ENCODE measurements at places on chromosomes 6 and 20. TPM values are rescaled to one million over a fixed set of nuclear protein-coding genes. Genes with fewer than 3 reads are reported as not detected.

DNA sequence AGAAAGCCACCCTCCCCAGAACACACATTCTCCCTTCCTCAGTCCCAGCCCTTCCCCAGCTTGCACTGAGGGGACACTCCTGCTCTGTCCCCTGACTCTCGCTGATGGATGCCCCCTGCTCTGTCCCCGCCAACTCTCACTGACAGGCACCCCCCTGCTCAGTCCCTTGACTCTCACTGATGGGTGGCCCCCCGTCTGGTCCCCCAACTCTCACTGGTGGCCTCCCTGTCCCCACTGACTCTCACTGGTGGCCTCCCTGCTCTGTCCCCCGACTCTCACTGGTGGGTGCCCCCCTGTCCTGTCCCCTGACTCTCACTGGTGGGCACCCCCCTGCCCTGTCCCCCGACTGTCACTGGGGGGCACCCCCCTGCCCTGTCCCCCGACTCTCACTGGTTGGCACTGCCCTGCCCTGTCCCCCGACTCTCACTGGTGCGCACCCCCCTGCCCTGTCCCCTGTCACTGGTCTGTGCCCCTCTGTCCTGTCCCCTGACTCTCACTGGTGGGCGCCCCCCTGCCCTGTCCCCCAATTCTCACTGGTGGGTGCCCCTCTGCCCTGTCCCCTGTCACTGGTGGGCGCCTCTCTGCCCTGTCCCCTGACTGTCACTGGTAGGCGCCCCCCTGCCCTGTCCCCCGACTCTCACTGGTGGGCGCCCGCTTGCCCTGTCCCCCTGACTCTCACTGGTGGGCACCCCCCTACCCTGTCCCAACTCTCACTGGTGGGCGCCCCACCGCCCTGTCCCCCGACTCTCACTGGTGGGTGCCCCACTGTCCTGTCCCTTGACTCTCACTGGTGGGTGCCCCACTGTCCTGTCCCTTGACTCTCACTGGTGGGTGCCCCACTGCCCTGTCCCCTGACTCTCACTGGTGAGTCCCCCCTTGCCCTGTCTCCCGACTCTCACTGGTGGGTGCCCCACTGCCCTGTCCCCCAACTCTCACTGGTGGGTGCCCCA lies 60.9 kb downstream of the GINS1 start:
- no peak overlapping the region for H3K27ac ChIP-seq
- H3K4me1 ChIP-seq: no peaks in the 10 kb centered on the region
- H3K36me3 ChIP-seq: no peaks in the 10 kb centered on the region
- no peaks in the 10 kb centered on the region for H3K27me3 ChIP-seq
- DNase-seq: no peak

DEF6 gene
- total RNA-seq: 0.19 TPM

DNA sequence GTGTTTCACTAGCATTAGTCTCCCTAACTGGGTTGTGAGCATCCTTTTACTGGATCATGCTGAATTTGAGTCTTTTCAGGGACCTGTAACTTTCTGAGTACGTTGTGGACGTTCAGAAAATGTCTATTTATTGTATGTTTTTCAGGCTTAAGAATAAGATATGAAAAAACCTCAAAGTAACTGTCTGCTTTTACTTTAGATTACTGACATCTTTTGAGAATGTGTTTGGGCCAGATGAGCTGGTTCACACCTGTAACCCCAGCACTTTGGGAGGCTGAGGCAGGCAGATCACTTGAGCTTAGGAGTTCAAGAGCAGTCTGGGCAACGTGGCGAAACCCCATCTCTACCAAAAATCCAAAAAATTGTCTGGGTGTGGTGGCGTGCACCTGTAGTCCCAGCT lies 32.7 kb downstream of the NCOA3 start:
- no peak overlapping the region for H3K4me3 ChIP-seq
- no peaks in the 10 kb centered on the region for H3K36me3 ChIP-seq
- H3K27me3 ChIP-seq: no peaks in the 10 kb centered on the region
- DNase-seq: no peak

- H3K4me1 ChIP-seq: no peaks in the 10 kb centered on the region
- DNase-seq: no peak
- no peak overlapping the region for H3K4me3 ChIP-seq
Observed at GRCh38 chr6:162528538-162528937, 199.0 kb downstream of the PRKN start.

PSMB8 gene
- total RNA-seq: 2.0 TPM

DNA sequence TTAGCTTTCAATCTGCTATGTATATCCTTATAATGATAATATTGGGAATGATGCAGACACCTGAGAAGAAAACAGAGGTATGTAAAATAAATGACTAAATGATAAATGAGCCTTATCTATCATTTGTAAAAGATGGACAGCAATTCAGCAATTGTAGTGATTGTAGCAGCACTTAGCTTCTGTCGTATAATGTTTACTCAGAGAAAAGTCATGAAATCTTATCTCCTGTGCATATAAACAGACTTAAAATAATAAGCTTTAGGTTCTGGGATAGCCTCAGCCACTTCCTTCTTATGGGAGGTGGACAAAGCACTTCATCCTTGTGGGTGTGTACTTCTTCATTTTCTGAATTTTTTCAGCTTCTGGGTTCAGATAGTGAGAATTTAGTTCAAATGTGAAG lies 324.8 kb upstream of the MAP3K7 start:
- H3K36me3 ChIP-seq: no peaks in the 10 kb centered on the region
- no peak overlapping the region for H3K4me3 ChIP-seq
- H3K4me1 ChIP-seq: no peaks in the 10 kb centered on the region

- H3K4me1 ChIP-seq: no peaks in the 10 kb centered on the region
- H3K36me3 ChIP-seq: no peaks in the 10 kb centered on the region
- no peak overlapping the region for H3K27ac ChIP-seq
- H3K4me3 ChIP-seq: no peak overlapping the region
- DNase-seq: no peak
Observed at GRCh38 chr6:25175196-25175595, 104.0 kb upstream of the CARMIL1 start.

TCP11 gene
- total RNA-seq: 0.25 TPM

TBCC gene
- 40.4 TPM for total RNA-seq

RCAN2 gene
- total RNA-seq: 6.7 TPM

DNA sequence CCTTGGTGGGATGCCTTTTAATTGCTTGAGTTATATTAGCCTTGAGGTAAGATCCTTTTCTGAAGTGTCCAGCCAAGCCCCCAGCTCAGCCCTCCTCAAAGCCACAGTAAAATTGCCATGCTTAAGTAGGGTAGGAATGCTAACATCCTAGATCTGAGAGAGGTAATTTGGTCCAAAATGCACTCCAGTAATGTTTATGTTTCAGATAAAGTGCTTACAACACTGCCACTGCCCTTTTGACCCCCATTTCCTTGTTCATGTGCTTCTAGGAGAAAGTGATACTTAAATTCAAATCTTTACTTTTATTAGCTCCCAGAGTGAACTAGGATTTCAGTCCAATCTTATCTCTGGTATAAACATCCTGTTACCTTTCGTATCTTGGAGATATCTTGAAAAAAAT lies 318.0 kb downstream of the BMP2 start:
- H3K36me3 ChIP-seq: no peaks in the 10 kb centered on the region
- H3K4me1 ChIP-seq: no peaks in the 10 kb centered on the region
- no peaks in the 10 kb centered on the region for H3K27me3 ChIP-seq
- DNase-seq: no peak
- H3K27ac ChIP-seq: no peak overlapping the region
- H3K4me3 ChIP-seq: no peak overlapping the region

- no peak overlapping the region for H3K4me3 ChIP-seq
- no peak overlapping the region for H3K27ac ChIP-seq
- no peaks in the 10 kb centered on the region for H3K27me3 ChIP-seq
- peaks cover 24% of the 10 kb centered on the region for H3K4me1 ChIP-seq
Observed at GRCh38 chr20:6780433-6781190, 13.1 kb downstream of the BMP2 start.

DNA sequence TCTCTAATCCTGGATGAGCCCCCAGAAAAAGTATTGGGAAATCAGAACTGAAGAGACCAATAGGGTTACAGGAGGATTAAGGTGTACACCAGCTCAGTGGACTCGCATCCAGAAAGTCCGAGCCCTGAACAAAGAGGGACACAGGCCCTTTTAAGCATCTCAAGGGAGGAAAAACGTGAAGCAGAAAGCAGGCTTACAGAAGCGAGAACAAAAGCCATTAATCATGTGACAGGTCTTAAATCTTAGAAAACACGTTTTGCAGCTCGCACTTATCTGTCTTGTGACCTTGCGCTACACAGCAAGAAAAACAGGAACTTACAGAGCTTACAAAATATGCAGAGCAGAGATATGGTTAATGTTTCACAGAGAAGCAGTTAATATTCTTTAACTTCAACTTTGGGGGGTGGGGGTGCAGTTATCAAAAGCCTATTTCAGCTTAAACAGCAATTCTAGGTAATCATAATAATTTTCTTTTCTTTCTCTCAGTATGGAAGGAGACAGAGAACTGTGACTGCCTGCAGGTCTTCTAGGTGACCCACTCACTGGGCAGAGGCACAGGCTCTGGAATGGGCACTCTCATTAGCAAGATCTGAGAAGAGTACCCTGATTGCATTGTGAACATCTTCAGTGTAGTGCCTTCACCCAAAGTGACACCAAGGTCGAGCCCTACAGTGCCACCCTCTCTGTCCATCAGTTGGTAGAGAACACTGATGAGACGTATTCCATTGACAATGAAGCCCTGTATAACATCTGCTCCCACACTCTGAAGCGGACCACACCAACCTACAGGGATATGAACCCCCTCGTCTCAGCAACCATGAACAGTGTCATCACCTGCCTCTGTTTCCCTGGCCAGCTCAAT lies 65.0 kb upstream of the MOCS1 start:
- H3K4me1 ChIP-seq: no peaks in the 10 kb centered on the region
- H3K36me3 ChIP-seq: no peaks in the 10 kb centered on the region
- H3K4me3 ChIP-seq: no peak overlapping the region
- no peak overlapping the region for H3K27ac ChIP-seq

DNA sequence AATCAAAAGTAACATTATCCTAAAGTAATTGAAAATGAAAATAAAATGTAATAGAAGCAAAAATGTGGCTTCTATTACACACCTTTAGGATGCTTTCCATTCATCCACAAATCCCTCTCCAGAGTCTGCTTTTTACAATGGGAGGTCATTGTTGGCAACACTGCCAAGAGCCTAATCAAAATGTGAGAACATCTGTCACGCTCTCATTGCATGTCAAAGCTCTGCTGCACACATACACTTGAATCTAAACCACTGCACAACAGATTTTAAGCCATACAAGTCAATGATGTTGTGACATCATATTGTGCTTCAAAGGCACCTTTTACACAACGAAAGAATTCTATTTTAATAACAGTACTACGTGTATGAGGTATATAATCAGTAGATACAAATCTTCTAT lies 82.1 kb downstream of the PREP start:
- no peaks in the 10 kb centered on the region for H3K27me3 ChIP-seq
- no peaks in the 10 kb centered on the region for H3K4me1 ChIP-seq
- no peak overlapping the region for H3K27ac ChIP-seq
- DNase-seq: no peak

GRCh38 chr6:158752613-158753012 lies 66.6 kb downstream of the EZR start:
- no peak overlapping the region for H3K4me3 ChIP-seq
- H3K36me3 ChIP-seq: no peaks in the 10 kb centered on the region
- H3K27me3 ChIP-seq: no peaks in the 10 kb centered on the region
- H3K4me1 ChIP-seq: peaks cover 8% of the 10 kb centered on the region
- peak; percentile 19 for DNase-seq
- no peak overlapping the region for H3K27ac ChIP-seq

EFCAB8 gene
- total RNA-seq: not detected

- H3K36me3 ChIP-seq: no peaks in the 10 kb centered on the region
- no peak for DNase-seq
- peaks cover 8% of the 10 kb centered on the region for H3K4me1 ChIP-seq
- no peak overlapping the region for H3K27ac ChIP-seq
- peaks cover 7% of the 10 kb centered on the region for H3K27me3 ChIP-seq
Observed at GRCh38 chr6:116096979-116097816, 3.5 kb upstream of the NT5DC1 start.

PRSS16 gene
- total RNA-seq: 4.3 TPM

SLC17A2 gene
- total RNA-seq: not detected

- no peaks in the 10 kb centered on the region for H3K4me1 ChIP-seq
- DNase-seq: no peak
Observed at GRCh38 chr20:62441987-62442539, 14.7 kb upstream of the RBBP8NL start.

- H3K27me3 ChIP-seq: peaks cover 62% of the 10 kb centered on the region
- no peak overlapping the region for H3K27ac ChIP-seq
- DNase-seq: no peak
- H3K4me3 ChIP-seq: no peak overlapping the region
- H3K36me3 ChIP-seq: no peaks in the 10 kb centered on the region
- H3K4me1 ChIP-seq: no peaks in the 10 kb centered on the region
Observed at GRCh38 chr20:1707588-1708449, 50.2 kb upstream of the SIRPG start.

GRCh38 chr6:152474354-152474753 lies 162.8 kb downstream of the SYNE1 start:
- H3K4me3 ChIP-seq: no peak overlapping the region
- no peaks in the 10 kb centered on the region for H3K36me3 ChIP-seq
- no peak overlapping the region for H3K27ac ChIP-seq
- no peak for DNase-seq
- H3K4me1 ChIP-seq: no peaks in the 10 kb centered on the region

- no peak overlapping the region for H3K4me3 ChIP-seq
- no peaks in the 10 kb centered on the region for H3K36me3 ChIP-seq
- no peaks in the 10 kb centered on the region for H3K27me3 ChIP-seq
- peaks cover 4% of the 10 kb centered on the region for H3K4me1 ChIP-seq
- H3K27ac ChIP-seq: no peak overlapping the region
Observed at GRCh38 chr6:161374971-161375873, 101.4 kb upstream of the AGPAT4 start.

PTCRA gene
- not detected for total RNA-seq

CTCFL gene
- total RNA-seq: 0.34 TPM

PTPRA gene
- total RNA-seq: 89.4 TPM

- DNase-seq: no peak
- no peaks in the 10 kb centered on the region for H3K4me1 ChIP-seq
- no peak overlapping the region for H3K27ac ChIP-seq
- H3K27me3 ChIP-seq: no peaks in the 10 kb centered on the region
Observed at GRCh38 chr6:136401749-136402148, 112.1 kb upstream of the BCLAF1 start.

DNA sequence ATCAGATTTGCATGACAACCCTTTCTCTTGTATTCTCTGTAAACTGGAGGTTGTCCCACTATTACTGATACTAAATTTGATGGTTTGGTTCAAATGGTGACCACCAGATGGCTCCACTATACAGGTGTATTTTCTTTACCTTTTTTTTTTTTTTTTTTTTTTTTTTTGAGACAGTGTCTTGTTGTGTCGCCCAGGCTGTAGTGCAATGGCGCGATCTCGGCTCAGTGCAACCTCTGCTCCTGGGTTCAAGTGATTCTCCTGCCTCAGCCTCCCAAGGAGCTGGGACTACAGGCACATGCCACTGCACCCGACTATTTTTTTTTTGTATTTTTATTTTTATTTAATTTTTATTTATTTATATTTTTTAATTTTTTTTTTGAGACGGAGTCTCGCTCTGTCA lies 6.6 kb upstream of the WTAP start:
- no peak overlapping the region for H3K27ac ChIP-seq
- no peaks in the 10 kb centered on the region for H3K27me3 ChIP-seq
- H3K4me1 ChIP-seq: peaks cover 11% of the 10 kb centered on the region
- no peaks in the 10 kb centered on the region for H3K36me3 ChIP-seq
- peak; percentile 41 for DNase-seq

- H3K36me3 ChIP-seq: no peaks in the 10 kb centered on the region
- no peak overlapping the region for H3K4me3 ChIP-seq
Observed at GRCh38 chr6:99836471-99836870, 157.6 kb downstream of the MCHR2 start.

Measured in neural progenitor cell (in vitro differentiated cells).